ENCODE measurements at places on chromosomes 4 and X. TPM values are rescaled to one million over a fixed set of nuclear protein-coding genes. Genes with fewer than 3 reads are reported as not detected.

- H3K4me1 ChIP-seq, result no peaks in the 10 kb centered on the region
- DNase-seq, result no peak
- no peaks in the 10 kb centered on the region for H3K27me3 ChIP-seq
- H3K27ac ChIP-seq, result no peak overlapping the region
- H3K36me3 ChIP-seq, result peaks cover 6% of the 10 kb centered on the region
Observed at GRCh38 chr4:102564399-102565059, 63.4 kb downstream of the NFKB1 start.

DNA sequence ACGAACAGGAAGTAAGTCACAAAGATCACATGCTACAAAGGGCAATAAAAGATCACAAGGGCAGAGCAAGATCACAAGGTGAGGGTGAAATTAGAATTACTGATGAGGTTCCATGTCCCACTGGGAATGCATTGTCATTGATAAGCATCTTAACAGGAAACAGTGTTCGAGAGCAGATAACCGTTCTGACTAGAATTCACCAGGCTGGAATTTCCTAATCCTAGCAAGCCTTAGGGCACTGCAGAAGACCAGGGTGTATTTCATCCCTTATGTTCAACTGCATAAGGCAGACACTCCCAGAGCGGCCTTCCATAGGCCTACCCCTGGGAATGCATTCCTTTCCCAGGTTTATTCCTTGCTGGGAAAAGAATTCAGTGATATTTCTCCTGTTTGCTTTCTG lies 980.6 kb upstream of the LCORL start:
- no peak overlapping the region for H3K27ac ChIP-seq
- H3K4me3 ChIP-seq, result no peak overlapping the region
- no peaks in the 10 kb centered on the region for H3K4me1 ChIP-seq
- no peaks in the 10 kb centered on the region for H3K36me3 ChIP-seq
- no peak for DNase-seq

GRCh38 chr4:138910914-138911336 lies 104.7 kb upstream of the NOCT start:
- H3K27me3 ChIP-seq, result no peaks in the 10 kb centered on the region
- no peaks in the 10 kb centered on the region for H3K36me3 ChIP-seq
- DNase-seq, result peak; percentile 37

GRCh38 chrX:130741584-130741983 lies 161.4 kb downstream of the ENOX2 start:
- H3K4me1 ChIP-seq, result no peaks in the 10 kb centered on the region
- no peaks in the 10 kb centered on the region for H3K36me3 ChIP-seq
- H3K27me3 ChIP-seq, result no peaks in the 10 kb centered on the region

DNA sequence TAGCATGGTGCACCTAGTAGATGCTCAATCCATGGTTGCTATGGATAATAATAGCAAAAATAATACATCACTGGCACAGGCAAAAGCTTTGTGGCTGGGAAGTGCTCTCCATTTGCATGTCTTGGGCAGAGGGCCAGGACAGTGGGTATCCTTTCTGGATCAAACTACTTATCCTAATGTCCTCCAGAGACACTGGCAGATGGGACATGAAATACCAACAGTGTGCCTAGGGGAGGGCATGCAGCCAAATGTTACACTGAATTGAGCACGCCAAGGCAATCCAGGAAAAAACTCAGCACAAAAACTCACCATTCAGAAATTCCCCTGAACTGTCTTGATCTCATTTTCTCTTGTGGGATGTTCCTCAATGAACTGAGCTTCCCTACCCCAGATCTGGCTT lies 98.6 kb upstream of the SCML1 start:
- no peak overlapping the region for H3K27ac ChIP-seq
- no peaks in the 10 kb centered on the region for H3K27me3 ChIP-seq
- no peaks in the 10 kb centered on the region for H3K36me3 ChIP-seq
- no peaks in the 10 kb centered on the region for H3K4me1 ChIP-seq
- no peak for DNase-seq

- DNase-seq, result no peak
- H3K27me3 ChIP-seq, result no peaks in the 10 kb centered on the region
- H3K4me3 ChIP-seq, result no peak overlapping the region
- no peak overlapping the region for H3K27ac ChIP-seq
- no peaks in the 10 kb centered on the region for H3K4me1 ChIP-seq
- no peaks in the 10 kb centered on the region for H3K36me3 ChIP-seq
Observed at GRCh38 chrX:12936947-12937346, 30.5 kb downstream of the TLR8 start.

DNA sequence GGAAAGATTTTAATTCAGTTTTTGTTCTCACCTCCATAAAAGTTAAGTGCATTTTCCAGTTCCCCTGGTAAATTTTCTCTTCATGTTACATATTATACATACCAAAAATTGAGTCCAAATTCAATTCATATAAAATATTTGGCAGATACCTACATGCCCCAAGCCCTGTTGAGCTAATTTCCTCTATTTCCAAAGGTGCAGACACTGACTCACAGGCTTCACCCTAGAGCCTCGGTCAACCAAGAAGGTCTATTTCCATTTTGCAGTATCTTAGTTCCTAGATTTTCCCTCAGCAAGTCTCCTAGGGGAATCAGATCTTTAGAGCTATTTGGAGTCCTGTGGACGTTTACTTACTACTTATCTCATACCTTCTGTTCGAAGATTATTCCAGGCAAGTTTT lies 174.4 kb downstream of the TSPAN5 start:
- no peak for DNase-seq
- no peaks in the 10 kb centered on the region for H3K36me3 ChIP-seq
- H3K4me3 ChIP-seq, result no peak overlapping the region

- peaks cover 2% of the 10 kb centered on the region for H3K4me1 ChIP-seq
- H3K27ac ChIP-seq, result no peak overlapping the region
- DNase-seq, result no peak
- H3K27me3 ChIP-seq, result no peaks in the 10 kb centered on the region
- H3K36me3 ChIP-seq, result no peaks in the 10 kb centered on the region
- no peak overlapping the region for H3K4me3 ChIP-seq
Observed at GRCh38 chrX:53265771-53266574, 15.4 kb downstream of the IQSEC2 start.

DNA sequence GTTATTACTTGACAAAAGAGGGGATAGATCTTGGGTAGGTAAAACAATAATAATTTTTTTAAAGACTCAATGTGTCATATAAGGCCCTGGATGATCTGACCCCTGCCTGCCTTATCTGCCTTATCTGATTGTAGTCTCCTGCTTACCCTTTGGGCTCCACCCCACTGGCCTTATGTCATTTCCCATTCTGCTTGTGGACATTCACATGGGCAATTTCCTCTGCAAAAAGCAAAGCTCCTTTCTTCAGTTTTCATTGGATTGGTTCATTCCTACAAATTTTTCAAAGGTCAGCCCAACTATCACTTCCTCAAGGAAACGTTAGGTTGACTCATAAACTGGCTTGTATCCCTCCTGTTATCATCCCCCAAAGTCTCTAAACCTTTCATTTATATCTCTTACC lies 15.7 kb upstream of the TET2 start:
- no peak for DNase-seq
- no peaks in the 10 kb centered on the region for H3K27me3 ChIP-seq
- no peaks in the 10 kb centered on the region for H3K4me1 ChIP-seq
- H3K4me3 ChIP-seq, result no peak overlapping the region

- H3K27ac ChIP-seq, result no peak overlapping the region
- no peaks in the 10 kb centered on the region for H3K27me3 ChIP-seq
- no peaks in the 10 kb centered on the region for H3K4me1 ChIP-seq
- H3K36me3 ChIP-seq, result no peaks in the 10 kb centered on the region
- no peak overlapping the region for H3K4me3 ChIP-seq
- no peak for DNase-seq
Observed at GRCh38 chr4:75031775-75032174, 98.9 kb downstream of the PARM1 start.

DNA sequence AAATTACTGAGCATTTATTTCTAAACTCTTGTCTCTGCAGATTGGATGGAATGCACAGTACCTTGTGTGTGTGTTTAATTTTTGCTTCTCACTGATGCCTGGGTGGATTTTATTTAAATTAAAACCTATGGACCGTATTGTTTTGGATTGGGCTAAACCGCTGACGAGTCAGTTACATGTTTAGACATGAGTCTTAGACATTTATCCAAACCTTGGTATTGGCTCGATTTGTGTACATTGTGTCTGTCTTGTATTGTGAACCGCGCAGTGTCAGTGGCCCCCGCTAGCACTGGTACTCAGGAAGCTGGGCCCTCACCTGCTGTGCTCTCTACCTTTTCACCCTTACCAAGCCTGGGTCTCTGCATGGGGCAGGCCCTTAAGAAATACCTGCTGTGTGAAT lies 40.8 kb upstream of the TADA2B start:
- H3K4me1 ChIP-seq, result peaks cover 19% of the 10 kb centered on the region
- no peak overlapping the region for H3K4me3 ChIP-seq
- no peak overlapping the region for H3K27ac ChIP-seq
- no peaks in the 10 kb centered on the region for H3K27me3 ChIP-seq
- peaks cover 7% of the 10 kb centered on the region for H3K36me3 ChIP-seq

DNA sequence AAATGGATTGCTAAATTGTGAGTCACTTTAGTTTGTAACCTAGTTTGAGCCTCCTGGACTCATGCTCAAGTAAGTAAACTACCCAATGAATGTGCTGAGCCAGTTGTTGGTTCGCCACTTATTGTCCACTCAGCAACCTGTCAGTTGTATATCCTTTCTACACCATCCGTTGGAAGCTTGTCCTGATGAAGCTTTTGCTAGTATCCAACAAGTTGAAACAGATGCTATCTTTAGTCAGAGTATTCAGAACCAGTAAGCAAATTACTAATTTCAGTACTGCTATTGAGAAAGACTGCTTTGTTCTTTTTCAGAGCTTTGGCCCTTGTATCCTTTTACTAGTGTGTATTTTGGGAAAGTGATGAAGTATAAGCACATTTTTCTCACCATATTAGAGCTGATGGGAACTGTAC lies 4.3 kb upstream of the NAA15 start:
- H3K27me3 ChIP-seq, result no peaks in the 10 kb centered on the region
- H3K4me3 ChIP-seq, result no peak overlapping the region
- DNase-seq, result no peak
- no peak overlapping the region for H3K27ac ChIP-seq
- H3K4me1 ChIP-seq, result peaks cover 3% of the 10 kb centered on the region
- H3K36me3 ChIP-seq, result peaks cover 3% of the 10 kb centered on the region

- no peaks in the 10 kb centered on the region for H3K27me3 ChIP-seq
- no peak overlapping the region for H3K4me3 ChIP-seq
- no peaks in the 10 kb centered on the region for H3K36me3 ChIP-seq
- no peak overlapping the region for H3K27ac ChIP-seq
- no peaks in the 10 kb centered on the region for H3K4me1 ChIP-seq
Observed at GRCh38 chr4:125826801-125827695, 512.3 kb downstream of the FAT4 start.

- H3K4me1 ChIP-seq, result no peaks in the 10 kb centered on the region
- H3K27me3 ChIP-seq, result no peaks in the 10 kb centered on the region
- no peaks in the 10 kb centered on the region for H3K36me3 ChIP-seq
- no peak overlapping the region for H3K4me3 ChIP-seq
Observed at GRCh38 chr4:68209003-68209402, 36.5 kb downstream of the TMPRSS11B start.

DNA sequence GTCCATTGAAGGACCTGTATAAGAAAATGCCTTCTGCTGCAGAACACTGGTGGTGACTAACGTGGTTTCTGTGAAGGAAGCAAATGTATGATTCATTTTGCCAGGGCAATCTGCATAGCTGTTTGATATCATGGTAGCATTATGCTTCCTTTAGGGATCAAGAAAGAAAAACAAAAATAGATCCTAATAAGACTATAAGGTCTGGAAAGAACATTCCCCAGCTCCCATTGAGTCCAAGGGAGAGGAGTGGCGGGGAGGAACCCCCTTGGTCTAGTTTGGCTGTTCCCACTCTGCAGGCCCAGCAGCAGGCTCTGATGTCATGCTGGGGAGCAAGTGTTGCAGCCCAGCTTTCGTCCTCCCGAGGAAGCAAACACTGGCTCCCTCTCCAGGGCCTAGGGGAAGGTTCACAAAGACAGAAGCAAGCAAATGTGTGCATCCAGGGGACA lies 154.5 kb upstream of the GALNT7 start:
- H3K27ac ChIP-seq, result no peak overlapping the region
- H3K27me3 ChIP-seq, result no peaks in the 10 kb centered on the region
- DNase-seq, result no peak
- no peaks in the 10 kb centered on the region for H3K4me1 ChIP-seq
- H3K36me3 ChIP-seq, result no peaks in the 10 kb centered on the region

- no peak for DNase-seq
- no peak overlapping the region for H3K27ac ChIP-seq
- H3K27me3 ChIP-seq, result no peaks in the 10 kb centered on the region
- H3K36me3 ChIP-seq, result no peaks in the 10 kb centered on the region
Observed at GRCh38 chr4:181949704-181950312, 293.4 kb upstream of the TENM3 start.

GRCh38 chr4:86338521-86338920 lies 21.3 kb downstream of the MAPK10 start:
- H3K4me3 ChIP-seq, result no peak overlapping the region
- H3K36me3 ChIP-seq, result no peaks in the 10 kb centered on the region
- H3K4me1 ChIP-seq, result no peaks in the 10 kb centered on the region
- H3K27me3 ChIP-seq, result peaks cover 3% of the 10 kb centered on the region
- no peak for DNase-seq

DNA sequence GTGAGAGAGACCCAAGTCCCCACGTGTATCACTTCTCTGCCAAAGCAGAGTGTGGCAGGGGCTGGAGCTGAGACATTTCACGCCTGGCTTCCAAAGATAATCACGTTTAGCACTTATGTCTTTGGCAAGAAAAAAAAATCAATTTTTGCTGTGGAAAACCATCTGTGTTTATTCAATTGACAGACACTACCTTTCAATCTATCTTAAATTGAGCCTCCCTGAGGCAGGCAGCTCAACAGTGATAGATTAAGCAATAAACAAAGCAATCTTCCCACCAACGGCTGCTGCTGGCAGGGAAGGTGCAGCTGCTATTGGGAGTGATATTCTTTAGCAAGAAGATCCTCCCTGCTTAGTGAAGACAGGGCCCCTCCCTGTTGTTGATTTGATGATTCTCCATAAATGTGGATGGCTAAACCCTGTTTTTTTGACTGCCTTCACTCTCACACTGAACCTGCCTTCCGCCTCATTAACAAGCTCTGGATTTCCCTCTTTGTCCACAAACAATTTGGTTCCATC lies 11.6 kb upstream of the MAGEB17 start:
- H3K27me3 ChIP-seq, result no peaks in the 10 kb centered on the region
- H3K4me3 ChIP-seq, result no peak overlapping the region
- H3K27ac ChIP-seq, result no peak overlapping the region
- no peaks in the 10 kb centered on the region for H3K36me3 ChIP-seq
- H3K4me1 ChIP-seq, result no peaks in the 10 kb centered on the region

GRCh38 chrX:50117476-50117875 lies 83.3 kb downstream of the AKAP4 start:
- no peak overlapping the region for H3K4me3 ChIP-seq
- DNase-seq, result no peak
- H3K27me3 ChIP-seq, result no peaks in the 10 kb centered on the region
- no peaks in the 10 kb centered on the region for H3K36me3 ChIP-seq

- H3K4me3 ChIP-seq, result no peak overlapping the region
- H3K27me3 ChIP-seq, result no peaks in the 10 kb centered on the region
- H3K27ac ChIP-seq, result no peak overlapping the region
- no peaks in the 10 kb centered on the region for H3K36me3 ChIP-seq
- no peak for DNase-seq
- H3K4me1 ChIP-seq, result no peaks in the 10 kb centered on the region
Observed at GRCh38 chr4:109406337-109406931, 27.2 kb upstream of the SEC24B start.

Gene CFI
- total RNA-seq, result 232 TPM

Gene MTNR1A
- total RNA-seq, result not detected

Gene PCDH11X
- total RNA-seq, result not detected

Gene FAM9B
- total RNA-seq, result 0.25 TPM

Gene VCX
- not detected for total RNA-seq

Gene PAGE1
- total RNA-seq, result not detected

Gene FAM184B
- total RNA-seq, result not detected
